Mononuclear cell (primary cell): ENCODE measurements at places on chromosomes 6 and 20. TPM values are rescaled to one million over a fixed set of nuclear protein-coding genes. Genes with fewer than 3 reads are reported as not detected.

DEFB124 gene
- not detected for total RNA-seq

WFDC2 gene
- not detected for total RNA-seq

OR2J3 gene
- total RNA-seq = not detected

CDH4 gene
- total RNA-seq = under 0.01 TPM

CENPQ gene
- total RNA-seq = 1.0 TPM

EYS gene
- under 0.01 TPM for total RNA-seq

SSTR4 gene
- not detected for total RNA-seq

TMC2 gene
- not detected for total RNA-seq

TRIM40 gene
- 1.4 TPM for total RNA-seq

LAMP5 gene
- 0.84 TPM for total RNA-seq

SLC32A1 gene
- total RNA-seq = 0.21 TPM

TAF11 gene
- total RNA-seq = 21.4 TPM

PRPF6 gene
- total RNA-seq = 36.6 TPM

NKX2-2 gene
- not detected for total RNA-seq

PCSK2 gene
- total RNA-seq = not detected

MUC21 gene
- not detected for total RNA-seq

CLIC5 gene
- 0.52 TPM for total RNA-seq

COQ3 gene
- 1.0 TPM for total RNA-seq

MDC1 gene
- 6.4 TPM for total RNA-seq

ZBTB46 gene
- total RNA-seq = 2.1 TPM

TPBG gene
- total RNA-seq = 0.31 TPM

NUP153 gene
- total RNA-seq = 68.4 TPM
